ENCODE measurements at places on chromosomes 1 and 21.

DNA sequence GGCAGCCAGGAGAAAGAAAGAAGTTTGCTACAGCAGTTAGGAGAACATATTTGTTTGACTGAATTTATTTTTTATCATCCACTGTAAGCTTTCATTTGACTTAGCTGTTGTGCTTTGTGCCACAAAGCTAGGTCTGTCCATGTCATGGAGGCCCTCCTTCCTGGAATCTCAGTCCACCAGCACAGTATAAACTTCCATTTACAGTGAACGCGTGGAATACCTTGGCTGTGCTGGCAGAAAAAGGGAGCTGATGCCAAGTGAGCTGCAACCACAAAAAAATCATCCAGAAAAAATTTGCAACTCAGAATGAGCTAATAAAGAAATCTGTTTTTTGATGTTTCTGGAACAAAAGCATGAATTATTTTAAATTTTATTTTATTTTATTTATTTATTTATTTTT, 72.6 kb downstream of the ATP6V1G3 start:
- no peak for DNase-seq

DNA sequence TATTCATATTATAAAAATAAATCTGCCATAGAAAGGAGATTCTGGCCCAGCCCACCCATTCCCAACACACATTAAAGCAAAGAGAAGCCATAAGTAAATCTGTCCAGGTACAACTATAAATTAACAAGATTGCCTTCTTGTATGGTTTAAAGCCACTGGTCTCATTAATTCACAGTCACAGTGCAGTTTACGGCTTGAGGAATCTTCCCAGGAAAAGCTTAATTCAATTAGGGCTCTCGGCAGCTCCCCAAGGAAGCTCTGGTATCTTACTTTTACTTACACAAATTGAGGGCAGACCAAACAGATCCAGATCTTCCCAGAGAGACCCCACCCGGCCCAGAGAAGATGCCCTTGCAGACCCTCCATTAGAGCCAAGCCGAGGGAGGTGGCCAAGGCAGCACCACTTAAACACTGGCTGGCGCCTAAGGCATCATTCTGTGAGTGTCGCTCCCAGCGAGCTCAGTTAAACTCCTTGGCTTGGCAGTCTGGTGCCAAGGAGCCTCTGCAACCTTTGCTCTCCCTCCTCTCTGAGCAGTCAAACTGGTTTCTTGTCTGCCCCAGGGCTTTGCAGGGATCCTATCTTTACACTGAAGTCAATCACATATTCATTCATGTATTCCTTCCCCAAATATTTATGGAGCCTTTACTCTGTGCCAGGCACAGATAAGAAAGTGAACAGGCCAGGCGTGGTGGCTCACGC, 10.7 kb downstream of the SLC9A1 start:
- no peak for DNase-seq

GRCh38 chr1:44511769-44512168, 106.7 kb downstream of the RNF220 start:
- no peak for DNase-seq

DNA sequence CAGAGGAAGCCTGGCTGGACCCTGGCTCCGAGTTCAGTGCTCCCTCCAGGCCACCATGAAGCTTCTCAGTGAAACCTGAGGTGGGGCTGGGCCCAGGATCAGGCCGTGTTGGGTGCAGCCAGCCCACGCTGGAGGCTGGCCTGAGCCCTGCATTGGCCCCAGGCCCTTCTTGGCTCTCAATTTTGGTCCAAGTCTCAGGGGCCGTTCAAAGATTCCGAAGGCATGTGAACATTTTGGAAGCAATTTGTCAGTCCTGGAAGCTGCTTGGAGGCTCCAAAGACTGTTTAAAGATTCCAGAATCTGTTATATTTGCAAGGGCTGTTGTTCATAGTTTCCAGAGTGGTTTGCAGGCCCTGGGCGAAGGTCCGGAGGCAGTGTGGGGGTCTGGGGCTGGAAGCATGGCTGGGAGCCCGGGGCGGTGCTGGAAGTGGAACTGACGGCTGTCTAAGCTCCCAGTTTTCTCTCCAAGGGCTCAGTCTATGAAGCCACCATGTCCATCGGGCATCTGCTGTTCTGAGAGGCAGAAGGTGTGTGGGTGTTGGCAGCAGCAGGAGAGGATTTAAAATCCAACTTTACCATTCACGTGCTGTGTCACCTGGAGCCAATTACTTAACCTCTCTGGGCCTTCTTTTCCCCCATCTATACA, 104.9 kb downstream of the EPHB2 start:
- DNase-seq = no peak

GRCh38 chr1:15543589-15544568, 17.2 kb downstream of the DNAJC16 start:
- no peak for DNase-seq

DNA sequence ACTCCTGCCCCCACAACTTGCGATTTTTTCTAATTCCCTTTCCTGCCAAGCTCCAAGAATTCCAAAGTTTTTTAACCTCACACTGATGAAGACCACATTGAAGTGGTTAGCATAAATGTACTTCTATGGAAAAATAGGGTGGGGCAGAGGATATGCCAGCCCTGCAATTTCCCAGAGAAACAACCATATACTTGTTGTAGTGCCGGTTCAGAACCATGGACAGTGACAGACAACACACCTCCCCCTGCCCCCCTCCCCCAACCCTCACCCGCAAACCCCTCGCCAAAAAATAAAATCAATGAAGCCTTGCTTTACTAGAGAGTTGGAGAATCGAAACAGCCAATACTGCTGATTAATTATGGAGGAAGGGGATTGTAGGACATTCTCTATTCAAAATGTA, 109.5 kb upstream of the GRIK3 start:
- no peak for DNase-seq

DNA sequence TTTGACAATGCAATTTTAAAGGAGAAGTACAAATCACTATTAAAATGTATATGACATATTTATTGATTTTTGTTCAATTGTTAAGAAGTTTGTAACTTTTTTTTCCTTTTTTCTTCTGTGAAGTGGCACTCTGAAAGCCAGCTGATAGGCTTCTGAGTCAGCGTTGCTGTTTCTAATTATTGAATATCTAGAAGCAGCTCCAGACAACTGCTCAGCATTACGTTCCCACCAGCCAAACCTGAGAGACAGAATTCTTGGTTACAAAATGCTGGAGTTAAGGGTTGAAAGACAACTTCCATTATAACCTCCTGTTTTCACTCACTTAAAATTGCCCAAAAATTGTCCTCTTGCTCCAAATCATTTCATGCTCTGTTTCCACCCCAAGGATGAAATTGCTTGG, 31.4 kb upstream of the LMX1A start:
- no peak for DNase-seq

DNA sequence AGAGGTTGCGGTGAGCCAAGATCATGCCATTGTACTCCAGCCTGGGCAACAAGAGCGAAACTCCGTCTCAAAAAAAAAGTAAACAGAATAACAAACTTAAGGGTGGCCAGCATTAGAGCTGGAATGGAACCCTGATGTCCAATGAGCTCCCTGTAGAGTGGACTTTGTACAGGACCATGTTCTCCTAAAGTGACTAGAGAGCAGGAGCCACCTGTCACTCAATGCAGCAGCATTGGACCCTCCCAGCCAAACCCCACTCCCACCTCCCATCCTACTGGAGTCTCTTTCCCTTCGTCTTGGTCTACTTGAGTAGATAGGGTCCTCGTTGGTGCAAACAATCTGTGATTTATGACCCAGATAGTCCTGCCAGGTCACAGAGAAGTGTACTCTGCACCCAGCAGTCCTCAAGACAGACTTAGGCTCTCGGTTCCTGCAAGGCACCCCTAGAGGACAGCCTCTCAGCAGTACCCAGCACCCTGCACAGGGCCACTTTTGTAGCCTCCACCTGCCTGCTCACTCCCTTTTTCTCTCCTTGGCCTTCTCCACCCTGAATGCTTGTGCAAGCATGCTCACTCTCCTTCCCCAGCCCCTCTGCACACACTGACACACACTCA, 69.2 kb upstream of the ZNF281 start:
- DNase-seq = no peak

DNA sequence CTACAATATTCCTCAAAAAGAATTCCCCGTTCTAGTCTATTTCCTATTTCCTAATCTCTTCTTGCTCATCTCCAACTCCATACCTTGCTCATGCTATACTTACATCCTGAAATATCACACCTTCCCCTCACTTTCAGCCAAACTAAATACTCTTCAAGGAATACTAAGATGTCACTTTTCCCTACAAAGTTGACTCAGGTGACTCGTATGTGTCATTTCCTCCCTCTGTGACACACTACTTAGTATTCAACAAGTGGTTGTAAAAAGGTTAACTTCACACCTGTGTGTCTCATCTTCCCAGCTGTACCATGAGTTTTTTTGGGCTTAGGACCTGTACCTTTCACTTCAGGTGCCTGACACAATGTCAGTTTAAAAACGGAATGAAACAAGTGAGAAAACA, 81.9 kb upstream of the LBR start:
- peak; percentile 25 for DNase-seq

- no peak for DNase-seq
Measured at GRCh38 chr1:176957603-176958002, 206.9 kb downstream of the ASTN1 start.

- no peak for DNase-seq
Measured at GRCh38 chr1:201267481-201268229, 15.7 kb upstream of the PKP1 start.

DNA sequence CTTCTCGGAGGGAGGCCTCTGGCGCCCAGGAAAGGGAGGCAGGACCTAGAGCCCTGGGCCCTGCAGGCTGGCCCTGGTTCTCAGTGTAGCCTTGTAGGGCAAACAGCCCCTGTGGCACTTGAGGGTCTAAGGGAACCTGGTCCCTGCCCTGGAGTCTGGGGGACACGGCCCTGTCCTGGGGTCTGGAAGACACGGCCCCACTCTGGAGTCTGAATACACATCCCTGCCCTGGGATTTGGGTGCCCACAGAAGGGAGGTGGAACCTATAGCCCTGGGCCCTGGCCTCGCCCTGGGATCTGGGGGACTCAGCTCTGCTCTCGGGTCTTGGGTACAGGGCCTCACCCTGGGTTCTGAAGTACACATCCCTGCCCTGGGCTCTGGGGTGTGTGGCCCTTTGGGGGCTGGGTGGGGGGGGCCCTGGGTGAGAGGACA, 97.9 kb downstream of the OBSCN start:
- no peak for DNase-seq

- DNase-seq = no peak
Measured at GRCh38 chr1:193326296-193326695, 139.9 kb upstream of the B3GALT2 start.

DNA sequence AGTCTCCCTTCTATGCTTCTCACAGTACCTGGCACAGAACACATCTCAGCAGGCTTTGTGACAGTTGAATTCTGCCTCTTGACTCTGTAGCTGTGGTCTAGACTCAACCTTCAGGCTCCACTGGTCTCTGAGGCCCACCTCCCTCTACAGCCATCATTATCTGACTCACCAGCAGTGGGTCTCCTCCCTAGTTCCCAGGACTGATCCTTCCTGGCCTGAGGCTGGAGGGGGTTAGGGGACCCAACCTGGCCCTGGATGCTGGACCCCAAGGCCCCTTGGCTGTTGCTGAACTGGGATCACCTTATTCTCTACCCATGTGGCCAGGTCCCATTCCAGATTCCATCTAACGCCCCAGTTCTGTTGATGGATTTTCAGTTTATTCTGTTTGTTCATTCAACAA, 43.1 kb upstream of the FOXO6 start:
- no peak for DNase-seq

DNA sequence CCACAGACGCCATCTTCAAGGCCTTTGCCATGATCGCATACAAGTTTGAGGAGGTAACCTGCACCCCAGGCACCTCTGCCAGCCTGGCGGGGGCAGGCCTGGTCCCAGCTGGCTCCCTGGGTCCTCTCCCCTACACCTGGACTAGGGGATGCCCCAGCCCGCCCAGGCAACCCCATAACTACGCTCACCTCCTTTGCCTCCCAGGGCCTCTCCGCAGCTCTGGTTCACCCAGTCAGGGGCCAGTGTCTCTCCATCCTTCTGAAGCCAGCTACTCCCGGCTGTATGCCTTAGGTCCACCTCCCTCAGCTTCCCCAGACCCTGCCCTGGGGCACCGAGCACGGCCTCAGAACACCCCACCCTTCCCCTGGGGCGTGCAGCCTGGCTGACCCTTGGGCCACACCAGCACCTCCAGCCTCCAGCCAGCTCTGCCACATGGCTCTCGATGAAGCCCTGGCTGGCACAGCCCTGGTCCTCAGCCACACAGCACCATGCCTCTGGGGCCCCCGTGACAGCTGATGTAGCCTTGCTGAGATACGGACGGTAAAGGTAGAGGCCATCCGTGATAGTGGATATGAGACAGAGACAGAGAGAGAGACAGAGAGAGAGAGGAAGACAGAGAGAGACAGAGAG, 80.4 kb upstream of the COL6A1 start:
- DNase-seq = no peak

GRCh38 chr1:3221112-3222041, 152.4 kb downstream of the PRDM16 start:
- no peak for DNase-seq

GRCh38 chr1:166981589-166981988, 6.2 kb upstream of the ILDR2 start:
- no peak for DNase-seq

DNA sequence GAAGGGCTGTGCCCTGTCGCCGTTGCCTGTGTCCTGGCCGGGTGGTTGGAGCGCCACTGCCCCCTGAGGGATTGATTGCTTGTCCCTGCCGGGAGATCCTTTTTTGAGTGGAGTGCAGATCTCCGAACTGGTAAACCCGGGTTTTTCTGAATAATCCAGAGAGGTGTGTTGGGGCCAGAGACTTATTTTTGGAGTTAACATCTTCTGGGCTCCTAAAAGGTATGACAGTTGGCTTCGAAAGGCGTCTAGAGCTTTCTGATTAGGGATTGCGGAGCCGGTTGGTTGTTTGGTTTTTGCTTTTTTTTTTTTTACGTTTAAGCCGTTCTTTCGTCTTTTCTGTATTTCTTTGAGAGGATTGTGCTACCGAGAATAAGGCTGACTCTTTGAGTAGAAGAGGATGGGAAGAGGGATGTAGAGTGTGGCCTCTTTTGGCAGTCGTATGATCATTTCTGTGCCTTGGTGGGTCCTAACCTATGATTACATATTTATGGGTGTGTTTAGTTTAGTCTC, 756 bp downstream of the RLF start:
- no peak for DNase-seq

GRCh38 chr1:167829868-167830267, 84.1 kb downstream of the ADCY10 start:
- no peak for DNase-seq

- no peak for DNase-seq
Measured at GRCh38 chr1:85816606-85817005, 108.4 kb upstream of the ZNHIT6 start.

- DNase-seq = no peak
Measured at GRCh38 chr1:198417039-198417438, 123.4 kb downstream of the ATP6V1G3 start.
